M059J (cell line): ENCODE measurements at places on chromosomes 7 and 10. TPM values are rescaled to one million over a fixed set of nuclear protein-coding genes. Genes with fewer than 3 reads are reported as not detected.

ZSCAN25 gene
- total RNA-seq = 5.7 and 12.3 TPM in 2 replicates

DNA sequence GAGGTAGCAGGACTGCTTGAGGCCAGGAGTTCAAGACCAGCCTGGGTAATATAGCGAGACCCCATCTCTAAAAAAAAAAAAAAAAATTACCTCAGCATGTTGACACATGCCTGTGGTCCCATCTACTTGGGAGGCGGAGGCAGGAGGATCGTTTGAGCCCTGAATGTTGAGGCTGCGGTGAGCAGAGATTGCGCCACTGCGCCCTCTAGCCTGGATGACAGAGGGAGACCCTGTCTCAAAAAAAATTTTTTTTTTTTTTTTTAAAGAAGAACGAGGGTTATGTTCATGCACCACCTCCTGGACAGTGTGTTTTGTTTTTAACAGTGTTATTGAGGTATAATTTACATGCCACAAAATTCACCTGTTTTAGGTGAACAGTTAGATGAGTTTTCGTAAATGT, 51.1 kb upstream of the SEPHS1 start:
- no peak for DNase-seq

DNA sequence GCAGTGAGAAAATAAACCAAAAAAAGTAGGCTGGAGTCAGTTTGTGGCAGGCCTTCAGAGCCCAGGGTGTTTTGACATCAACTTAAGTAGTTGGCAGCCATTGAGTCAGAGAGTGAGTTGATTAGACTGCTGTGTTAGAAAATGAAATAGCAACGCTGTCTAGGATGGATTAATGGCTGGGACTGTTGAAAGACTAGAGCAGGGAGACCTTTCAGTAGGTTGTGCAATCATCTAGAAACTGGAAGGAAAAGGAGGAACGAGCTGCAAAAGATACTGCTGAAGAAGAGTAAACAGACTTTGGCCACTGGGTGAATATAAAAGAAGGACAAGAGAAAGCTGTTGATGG, 28.6 kb upstream of the TRIL start:
- peak; percentile 36 for DNase-seq

GRCh38 chr7:154591544-154591943, 411.4 kb downstream of the PAXIP1 start:
- no peak for DNase-seq

RBP4 gene
- 0.37 TPM in 1 of 2 replicates, not detected in the other for total RNA-seq

DNA sequence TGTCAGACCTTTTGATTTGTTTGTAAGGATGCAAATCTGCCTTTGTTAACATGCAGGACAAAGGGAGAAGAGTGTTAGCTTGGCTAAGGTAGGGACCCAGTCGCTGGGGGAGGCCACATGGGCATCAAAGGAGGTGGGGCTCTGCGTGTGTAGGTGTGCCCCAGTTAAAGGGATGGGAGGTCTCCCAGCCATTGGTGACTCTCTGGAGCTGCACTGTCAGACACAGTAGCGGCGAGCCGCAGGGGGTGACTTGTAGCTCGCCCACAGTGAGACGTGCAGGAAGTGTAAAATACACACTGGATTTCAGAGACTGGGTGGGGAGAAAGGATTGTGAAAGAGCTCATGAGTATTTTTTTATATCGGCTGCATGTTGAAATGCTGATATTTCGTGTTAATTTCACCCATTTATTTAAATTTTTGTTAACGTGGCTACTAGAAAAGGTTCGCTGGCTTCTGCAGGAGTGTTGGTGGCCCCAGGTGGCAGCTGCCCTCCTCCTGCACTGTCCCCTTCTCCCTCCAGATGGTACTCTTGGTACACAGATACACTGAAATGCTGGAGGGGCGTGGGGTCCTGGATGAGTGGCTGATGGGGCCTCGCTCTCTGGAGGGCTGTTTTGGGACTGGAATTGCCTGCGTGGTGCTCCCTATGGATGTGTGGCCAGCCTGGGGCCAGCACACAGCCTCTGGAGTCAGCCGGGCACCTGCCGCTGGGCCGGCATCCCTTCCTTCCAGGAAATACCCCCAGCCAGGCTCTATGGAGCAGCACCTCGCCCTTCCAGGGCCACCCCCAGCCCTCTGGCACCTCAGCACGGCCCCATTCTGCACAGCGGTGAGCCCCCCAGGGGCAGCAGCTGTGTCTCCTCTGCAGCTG, 59.2 kb downstream of the LHPP start:
- DNase-seq = no peak

TMEM273 gene
- total RNA-seq = not detected in 2 replicates

- no peak for DNase-seq
These were observed 419.4 kb upstream of the MGMT start for GRCh38 chr10:129047600-129047999.

DNA sequence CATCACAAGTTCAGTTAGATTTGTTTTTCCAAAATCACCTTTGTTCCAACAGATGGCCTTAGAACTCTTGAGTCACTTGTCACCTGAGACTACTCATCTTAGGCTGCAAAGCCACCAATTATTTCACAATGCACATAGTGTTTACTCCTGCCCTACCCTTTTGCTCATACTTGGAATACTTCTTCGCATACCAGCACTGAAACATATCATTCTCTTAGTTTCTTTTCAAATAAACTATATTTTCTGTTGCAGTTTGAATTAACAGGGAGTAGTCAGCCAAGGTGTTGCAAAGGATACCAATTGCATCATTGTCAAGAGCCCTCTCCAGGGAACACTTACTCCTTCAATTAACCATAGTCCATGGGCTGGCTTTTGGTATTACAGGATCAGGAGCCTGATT, 71.0 kb downstream of the CASD1 start:
- peak; percentile 64 for DNase-seq

DNA sequence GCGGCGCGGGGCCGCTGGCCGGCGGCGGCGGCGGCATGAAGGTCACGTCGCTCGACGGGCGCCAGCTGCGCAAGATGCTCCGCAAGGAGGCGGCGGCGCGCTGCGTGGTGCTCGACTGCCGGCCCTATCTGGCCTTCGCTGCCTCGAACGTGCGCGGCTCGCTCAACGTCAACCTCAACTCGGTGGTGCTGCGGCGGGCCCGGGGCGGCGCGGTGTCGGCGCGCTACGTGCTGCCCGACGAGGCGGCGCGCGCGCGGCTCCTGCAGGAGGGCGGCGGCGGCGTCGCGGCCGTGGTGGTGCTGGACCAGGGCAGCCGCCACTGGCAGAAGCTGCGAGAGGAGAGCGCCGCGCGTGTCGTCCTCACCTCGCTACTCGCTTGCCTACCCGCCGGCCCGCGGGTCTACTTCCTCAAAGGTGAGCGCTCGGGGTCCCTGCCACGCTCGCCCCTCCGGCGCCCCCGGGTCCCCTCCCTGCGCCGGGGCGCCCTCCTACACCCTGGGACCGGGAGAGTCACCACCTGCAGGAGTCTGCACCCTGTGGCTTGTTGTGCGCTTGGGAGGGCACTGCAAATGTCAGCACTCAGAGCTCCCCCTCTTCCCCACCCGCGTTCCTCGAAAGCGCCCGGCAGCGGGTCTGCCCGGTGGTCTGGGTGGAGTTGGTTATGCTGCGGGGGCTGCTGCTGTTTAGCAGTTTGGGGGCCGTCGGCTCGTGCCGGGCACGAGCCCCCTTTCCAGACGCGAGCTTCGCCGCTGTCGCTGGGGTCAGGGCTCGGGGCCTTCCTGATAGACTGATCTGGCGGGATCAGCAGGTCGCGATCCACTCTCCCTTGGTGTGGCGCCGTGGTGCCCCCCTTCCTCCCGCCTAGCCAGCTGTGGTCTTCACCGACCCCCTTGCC, 627 bp downstream of the DUSP5 start:
- peak; percentile 61 for DNase-seq

GRCh38 chr7:22488643-22489462, 11.1 kb downstream of the STEAP1B start:
- DNase-seq = peak; percentile 68

DNA sequence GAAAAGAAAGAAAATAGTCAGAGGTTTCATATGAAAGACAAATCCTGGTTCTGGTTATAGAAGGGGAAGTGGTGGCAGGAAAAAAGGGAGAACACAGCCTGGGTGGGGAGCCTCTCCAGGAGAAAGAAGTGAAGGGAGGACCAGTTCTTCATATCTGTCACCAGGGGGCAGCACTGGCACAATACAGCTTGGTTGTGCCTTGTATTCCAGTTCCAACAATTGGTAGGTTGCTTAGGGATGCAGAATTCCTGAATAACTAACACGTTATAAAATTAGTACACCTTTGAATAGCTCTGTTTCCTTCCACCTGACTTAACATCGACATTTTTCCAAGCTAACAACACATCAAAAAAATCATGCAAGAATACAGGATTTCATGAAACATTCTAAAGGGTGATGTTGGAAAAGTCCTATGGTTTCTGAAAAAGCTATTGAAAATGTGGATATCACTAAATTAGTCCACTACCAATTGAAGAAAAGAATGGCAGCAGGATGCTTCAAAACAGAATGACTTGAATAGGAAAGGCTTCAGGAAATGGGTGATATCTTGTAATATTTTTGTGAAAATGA, 52.9 kb downstream of the CYP26A1 start:
- no peak for DNase-seq

SPAM1 gene
- not detected in 2 replicates for total RNA-seq

DNA sequence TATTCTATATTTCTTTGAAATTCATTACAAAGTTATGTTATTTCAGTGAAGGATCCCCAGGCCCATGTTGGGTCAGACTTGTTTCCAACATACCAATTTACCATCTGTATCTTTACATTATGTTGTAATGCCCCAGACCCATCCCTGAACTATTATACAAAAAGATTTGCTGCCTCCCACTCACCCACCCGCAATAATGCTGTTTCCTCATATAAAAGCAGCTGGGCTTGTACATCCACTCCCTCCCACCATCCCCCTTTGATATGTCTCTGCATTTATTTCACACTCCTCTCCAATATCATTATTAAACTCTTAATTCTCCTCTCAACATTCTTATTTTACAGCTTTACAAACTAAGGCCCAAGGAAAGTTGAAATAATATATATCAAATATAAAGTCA, 153.7 kb downstream of the DOCK4 start:
- no peak for DNase-seq

- DNase-seq = no peak
These were observed 8.1 kb downstream of the STK17A start for GRCh38 chr7:43590862-43591557.

TMEM184A gene
- 1.8 and 3.3 TPM in 2 replicates for total RNA-seq

SLC26A4 gene
- 0.84 and 1.6 TPM in 2 replicates for total RNA-seq

GRCh38 chr7:112515989-112516388, 35.2 kb downstream of the LSMEM1 start:
- no peak for DNase-seq

ZNF365 gene
- total RNA-seq = 2.9 and 3.2 TPM in 2 replicates

GRCh38 chr10:100618091-100618615, 82.4 kb downstream of the HIF1AN start:
- DNase-seq = no peak
